Stimulated activated CD4-positive, alpha-beta T cell treated with anti-CD3 and anti-CD28 coated beads, Interleukin-4, amount 100 ng/mL, for 4 hours (primary cell): ENCODE measurements at places on chromosomes 2 and 18.

- no peak for DNase-seq
These were observed 120.1 kb upstream of the MGAT5 start for GRCh38 chr2:134133622-134134312.

DNA sequence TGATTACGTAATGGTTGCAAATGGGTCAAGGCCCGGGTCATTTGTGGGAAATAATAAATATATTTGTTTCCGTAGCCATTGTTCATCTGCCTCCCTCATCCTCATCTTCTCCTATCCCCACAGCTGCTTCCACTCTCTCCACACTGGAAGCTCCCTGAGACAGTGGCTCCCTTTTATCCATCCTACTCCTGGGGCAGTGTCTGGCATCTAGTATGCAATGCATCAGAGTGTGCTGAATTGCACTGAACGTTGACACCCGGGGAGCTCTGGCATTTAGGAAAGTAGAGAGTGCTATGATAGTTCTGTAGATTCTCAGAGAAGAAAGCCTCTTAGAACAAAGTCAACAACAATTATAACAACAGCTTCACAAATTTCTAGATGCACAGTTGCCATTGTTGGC, 45.5 kb upstream of the NAB1 start:
- DNase-seq = no peak

DNA sequence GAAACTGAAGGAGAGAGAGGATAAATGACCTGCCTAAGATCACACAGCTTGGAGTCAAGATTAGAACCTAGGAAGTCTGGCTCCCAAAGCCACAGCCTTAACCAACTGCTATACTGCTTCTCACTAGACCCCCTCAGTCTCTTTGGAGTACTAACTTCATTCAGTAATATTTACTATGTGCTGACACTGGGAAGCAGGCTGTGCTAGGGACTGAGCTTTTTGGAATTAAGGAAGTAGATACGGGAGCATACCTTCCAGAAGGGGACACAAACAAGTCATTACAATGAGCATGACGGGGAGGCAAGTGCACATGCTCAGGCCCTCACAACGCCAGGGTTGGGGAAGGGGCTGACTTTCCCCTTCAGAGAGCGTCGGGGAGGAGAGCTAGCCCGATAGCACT, 97.7 kb downstream of the INO80D start:
- no peak for DNase-seq

DNA sequence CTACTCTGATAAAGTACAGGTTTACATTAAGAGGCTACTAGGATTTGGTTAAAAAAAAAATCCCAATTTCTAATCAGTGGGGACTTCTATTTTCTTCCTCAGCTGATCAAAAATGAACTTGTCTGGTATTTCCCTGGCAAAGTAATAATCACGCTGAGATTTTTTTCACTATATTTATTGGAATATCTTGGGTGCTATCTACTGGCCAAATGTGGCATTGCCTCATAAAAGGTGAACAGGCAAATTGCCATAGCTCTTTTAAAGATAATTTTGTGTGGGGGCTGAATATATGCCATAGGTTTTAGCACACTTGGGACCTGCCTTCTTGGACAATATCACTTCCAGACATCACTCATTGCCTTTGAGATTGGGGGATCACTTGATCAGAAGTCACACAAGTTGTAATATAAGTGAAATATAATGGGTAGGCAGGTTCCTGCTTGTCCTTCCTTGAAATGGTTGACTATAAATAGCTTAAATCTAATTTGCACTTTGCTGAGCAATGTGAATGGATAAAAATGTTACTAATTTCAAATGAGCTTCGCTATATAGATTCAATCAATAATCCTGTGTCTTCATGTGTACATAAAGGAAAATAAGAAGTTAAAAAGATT, 7.0 kb upstream of the NXPH2 start:
- no peak for DNase-seq

DNA sequence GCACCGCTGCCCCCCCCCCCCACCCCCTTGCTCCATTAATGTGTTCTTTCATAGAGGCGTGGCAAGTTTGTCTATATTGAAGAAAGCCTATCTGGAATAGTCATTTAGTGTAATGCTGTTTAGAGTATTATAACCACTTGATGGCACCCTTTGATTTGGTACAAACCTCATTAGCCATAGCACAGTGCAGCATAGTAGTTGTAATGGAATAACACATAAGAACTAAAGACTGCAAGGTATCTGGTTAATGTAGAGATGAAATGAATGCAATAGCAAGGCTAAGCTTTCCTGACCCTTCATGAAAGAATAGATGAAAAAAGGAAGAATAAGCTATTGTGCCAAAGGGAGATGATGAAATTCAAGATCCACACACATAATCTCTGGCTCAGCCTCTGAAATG, 81.9 kb downstream of the EHBP1 start:
- DNase-seq = no peak

DNA sequence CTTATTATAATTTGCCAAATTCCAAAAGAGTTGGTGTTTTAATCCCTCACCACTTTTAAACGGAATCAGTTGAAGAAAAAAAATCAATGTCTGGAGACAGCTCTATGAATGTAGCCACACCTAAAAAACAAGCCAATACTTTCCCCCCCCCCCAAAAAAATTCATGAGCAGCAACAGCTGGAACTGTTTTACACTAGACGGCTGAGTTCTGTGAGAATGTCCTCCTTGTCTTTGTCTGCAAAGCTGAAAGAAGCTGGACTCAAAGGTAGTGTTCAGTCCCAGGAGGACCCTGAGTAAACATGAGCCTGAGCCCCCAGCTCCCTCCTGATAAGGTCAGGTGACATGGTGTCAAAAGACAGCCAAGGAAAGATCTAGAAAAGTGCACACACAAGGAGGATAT, 68.2 kb downstream of the ZNF521 start:
- DNase-seq = no peak
